Stimulated activated CD4-positive, alpha-beta T cell treated with anti-CD3 and anti-CD28 coated beads, Interleukin-1b, Interleukin-23, amount 100 ng/mL, for 1 hour (primary cell): ENCODE measurements at places on chromosomes 6 and 20.

DNA sequence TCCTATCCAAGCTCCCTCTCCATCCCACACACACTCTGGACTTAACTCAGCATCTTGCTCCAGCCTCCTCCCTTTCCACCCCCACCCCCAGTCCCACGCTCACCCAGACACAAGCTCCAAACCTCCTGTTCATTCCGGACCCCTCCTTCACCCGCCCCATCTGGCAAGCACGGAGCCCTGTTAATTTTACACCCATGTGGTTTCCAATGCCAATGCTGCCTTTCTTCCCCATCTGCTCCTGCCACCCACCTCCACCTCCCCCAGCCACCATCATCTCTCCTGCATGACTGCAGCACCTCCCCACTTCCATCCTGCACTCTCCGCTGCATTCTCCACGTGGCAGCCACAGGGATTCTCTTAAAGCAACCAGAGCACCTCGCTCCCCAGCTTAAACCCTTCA, 9.9 kb upstream of the CDK5RAP1 start:
- no peak for DNase-seq

DNA sequence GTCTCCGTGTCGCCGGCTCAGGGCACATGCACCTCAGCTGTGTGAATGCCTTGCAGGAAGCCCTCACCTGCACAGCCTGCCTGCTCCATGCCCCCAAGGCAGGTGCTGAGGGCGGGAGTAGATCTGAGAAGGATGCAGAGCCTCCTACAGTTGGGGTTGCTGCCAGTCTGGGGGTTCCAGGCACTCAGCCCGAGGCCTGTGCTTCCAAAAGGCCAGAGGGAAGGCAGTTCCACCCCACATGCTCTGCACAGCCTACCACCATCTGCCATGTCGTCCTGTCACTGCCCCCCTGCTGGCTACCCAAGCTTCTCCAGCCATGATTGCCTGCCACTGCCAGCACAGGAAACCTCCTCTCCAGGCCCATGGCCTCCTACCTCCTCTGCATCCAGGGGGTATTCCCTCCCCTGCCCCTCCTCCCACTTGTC, 19.3 kb downstream of the ACSS1 start:
- DNase-seq, result no peak

DNA sequence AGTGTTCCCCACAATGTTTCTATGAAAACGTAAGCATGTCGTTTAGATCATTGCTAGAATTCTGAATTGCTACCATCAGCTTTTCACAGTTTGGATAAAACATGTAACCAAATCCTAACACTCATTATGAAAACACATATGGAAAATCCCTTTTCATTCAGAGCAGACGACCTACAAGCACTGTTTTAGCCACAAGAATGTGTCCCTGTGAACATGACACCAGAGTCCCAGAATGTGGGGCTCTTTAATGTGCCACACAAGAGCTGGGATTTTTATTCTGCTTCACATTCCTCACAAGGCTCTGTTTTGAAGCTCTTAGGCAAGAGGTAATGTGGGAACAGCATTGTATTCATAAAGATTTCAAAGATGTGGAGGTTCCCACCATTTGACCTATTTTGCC, 141.1 kb upstream of the CITED2 start:
- no peak for DNase-seq

GRCh38 chr6:152943260-152943897, 39.5 kb downstream of the FBXO5 start:
- no peak for DNase-seq

- DNase-seq, result no peak
Measured at GRCh38 chr20:46951405-46951804, 56.8 kb downstream of the EYA2 start.
